ENCODE measurements at places on chromosomes 16 and 17.

DNA sequence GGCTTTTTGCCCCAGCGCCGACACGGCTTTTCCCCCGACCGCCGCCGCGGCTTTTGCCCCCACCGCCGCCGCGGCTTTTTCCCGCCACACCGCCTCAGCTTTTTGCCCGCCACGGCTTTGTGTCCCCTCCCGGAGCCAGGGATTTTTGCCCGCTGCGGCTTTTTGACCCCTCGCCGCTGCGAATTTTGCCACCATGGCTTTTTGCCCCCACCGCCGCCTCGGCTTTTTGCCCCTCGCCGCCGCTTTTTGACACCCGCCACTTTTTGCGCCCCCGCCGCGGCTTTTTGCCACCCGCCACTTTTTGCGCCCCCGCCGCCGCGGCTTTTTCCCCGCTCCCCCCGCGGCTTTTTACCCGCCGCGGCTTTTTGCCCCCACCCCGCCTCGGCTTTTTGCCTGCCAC is 1342.5 kb downstream of the TP53TG3F start:
- DNase-seq = no peak

- no peak for DNase-seq
Measured at GRCh38 chr17:78408476-78409050, 30.1 kb downstream of the PGS1 start.

DNA sequence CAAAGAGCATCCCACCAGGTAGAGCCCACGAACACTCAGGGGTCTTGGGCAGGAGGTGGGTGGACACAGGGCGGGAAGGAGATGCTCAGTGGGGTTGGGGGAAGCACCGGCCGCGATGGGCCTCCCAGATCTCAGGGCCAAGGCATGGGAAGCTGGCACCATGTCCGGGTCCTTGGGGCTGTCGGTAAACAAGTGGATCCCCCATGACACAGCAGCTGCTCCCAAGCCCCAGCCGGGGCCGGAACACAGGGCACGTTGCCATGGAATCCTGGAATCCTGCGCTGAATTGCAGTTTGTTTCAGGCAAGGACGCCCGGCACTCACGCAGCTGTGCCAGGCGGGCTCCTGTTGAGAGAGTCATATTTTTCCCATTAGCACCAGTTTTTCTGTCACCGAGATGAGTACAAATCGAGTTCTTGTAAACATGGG is 23.0 kb upstream of the CHMP6 start:
- peak; percentile 73 for DNase-seq

- DNase-seq = no peak
Measured at GRCh38 chr16:30407804-30408534, 563 bp downstream of the ZNF771 start.

DNA sequence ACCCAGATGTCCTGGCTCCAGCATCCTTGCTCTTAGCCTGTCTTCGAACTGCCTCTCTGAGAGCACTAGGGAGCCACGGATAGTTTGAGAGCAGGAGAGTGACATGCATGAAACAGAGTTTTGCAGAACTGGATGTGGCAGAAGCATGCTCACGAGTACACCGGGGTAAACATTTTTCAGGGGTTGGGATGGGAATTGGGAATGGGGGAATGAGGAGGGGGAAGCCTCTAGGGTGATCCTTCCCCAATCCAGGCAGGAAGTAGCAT is 34.2 kb upstream of the CIBAR2 start:
- DNase-seq = no peak

DNA sequence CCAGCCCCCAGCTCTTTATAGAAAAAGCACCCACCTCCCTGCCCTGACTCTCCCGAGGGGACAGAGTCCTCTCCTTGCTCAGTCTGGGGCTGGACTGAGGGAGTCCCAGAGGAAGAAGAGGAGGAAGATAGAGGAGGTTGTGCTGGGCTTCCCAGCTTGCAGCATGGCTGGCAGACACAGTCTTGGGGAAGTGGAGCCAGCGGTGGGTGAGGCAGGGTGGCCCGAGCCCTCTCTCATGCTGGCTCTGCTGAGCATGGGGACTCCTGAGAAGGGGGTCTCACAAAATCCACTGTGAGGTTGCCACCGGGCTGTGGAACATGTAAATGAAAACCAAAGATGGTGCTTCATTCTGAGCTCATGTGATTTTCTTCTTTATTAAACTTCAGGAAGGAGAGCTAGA is 398.5 kb downstream of the SLC39A11 start:
- no peak for DNase-seq

GRCh38 chr17:62765351-62765750 is 42.8 kb downstream of the MARCHF10 start:
- no peak for DNase-seq

DNA sequence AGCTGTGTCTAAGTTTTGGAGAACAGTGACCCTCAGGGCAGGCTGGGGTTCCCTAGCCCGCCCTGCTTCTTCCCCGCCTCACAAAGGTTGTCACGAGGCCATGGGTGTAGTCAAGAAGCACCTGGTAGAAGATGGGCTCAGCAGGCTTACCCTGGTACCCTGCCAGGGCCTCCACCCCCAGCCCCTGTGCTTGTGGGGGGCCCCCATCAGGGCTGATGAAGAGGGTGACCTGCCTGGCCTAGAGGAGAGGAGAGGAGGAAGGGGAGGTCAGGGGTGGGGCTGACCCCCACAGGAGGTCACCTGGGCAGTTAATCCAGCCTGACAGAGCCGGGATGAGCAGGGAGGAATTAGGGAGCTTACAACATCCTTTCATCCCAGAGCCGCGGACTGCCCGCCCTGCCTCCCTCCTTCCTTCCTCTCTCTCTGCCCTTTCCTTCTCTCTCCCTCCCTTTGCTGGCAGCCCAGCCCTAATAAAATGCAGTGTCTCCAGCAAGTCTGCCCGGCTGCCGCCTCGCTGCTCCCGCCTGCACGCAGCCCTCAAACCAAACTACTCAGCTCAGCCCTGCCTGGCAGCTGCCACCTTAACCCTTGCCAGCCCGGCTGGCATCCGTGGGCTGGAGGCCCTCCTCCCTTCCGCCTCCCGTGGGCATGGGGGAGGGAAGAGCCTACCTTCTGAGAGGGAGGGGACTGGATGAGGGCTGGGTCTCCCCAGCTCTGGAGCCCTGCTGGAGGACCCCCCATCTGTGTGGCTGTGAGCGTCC is 7.2 kb downstream of the DLX3 start:
- no peak for DNase-seq

DNA sequence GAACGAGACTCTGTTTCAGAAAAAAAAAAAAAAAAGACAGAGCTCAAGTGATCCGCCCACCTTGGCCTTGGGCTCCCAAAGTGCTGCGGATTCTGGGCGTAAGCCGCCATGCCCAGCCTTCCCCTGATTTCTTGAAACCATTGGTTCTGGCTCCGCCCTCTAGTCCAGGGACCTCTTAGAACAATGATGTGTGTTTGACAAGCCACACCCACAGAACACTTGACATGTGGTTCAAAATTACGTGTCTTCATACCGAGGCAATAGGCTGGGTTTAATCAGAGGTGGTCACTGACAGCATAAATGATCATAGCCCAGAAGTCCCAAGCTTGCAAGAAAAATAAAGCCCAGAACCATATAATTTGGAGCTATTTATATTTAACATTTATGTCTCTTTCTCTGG is 23.0 kb downstream of the KNOP1 start:
- no peak for DNase-seq

DNA sequence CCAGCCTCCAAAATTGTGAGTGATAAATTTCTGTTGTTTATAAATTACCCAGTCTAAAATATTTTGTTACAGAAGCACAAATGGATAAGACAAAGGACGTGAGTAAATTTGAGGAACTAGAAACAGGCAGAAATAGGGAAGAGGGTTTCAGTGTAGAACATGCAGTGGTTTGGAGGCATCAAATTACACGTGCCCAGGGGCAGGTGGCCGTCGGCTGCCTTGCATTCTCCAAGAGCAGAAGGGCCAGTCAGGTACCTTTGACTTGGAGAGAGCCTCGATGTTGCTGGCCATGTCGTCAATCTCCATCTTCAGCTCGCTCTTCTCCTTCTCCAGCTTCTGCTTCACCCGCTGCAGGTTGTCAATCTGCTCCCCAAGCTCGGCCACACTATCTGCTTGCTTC is 54.3 kb downstream of the MYH13 start:
- no peak for DNase-seq

- DNase-seq = no peak
Measured at GRCh38 chr17:37518826-37519225, 29.1 kb downstream of the DUSP14 start.

GRCh38 chr16:21235199-21235585 is 1.7 kb downstream of the ANKS4B start:
- no peak for DNase-seq

DNA sequence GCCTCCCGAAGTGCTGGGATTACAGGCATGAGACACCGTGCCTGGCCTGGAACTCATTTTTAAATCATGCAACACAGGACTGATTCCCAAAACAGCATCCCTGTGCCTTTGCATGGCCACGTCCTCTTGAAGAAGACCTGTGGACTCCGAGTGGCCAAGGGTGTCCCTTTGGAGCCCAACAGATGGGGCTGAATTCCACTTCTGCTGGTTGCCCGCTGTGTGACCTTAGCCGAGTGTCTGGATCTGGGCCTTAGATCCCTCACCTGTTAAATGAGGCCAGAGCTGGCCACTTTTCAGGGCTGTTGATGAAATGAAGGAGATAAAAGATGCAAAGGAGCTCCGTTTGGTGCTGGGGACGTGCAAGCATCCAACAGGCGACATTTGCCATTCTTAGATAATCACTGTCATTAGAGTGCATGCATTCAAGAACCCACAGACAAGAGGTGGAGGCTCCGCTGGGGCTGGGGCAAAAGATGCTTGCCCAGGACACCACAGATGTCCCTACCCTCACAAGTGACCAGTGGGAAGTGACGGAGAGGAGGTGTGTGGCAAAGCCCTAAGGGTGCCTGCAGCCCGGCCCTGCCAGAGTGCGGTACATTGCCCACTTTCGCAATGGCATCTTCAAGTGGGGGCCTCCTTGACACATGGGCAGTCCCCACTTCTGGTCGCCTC is 354.1 kb upstream of the TNRC6C start:
- DNase-seq = peak; percentile 20

GRCh38 chr17:19752216-19753050 is 4.3 kb upstream of the ALDH3A1 start:
- no peak for DNase-seq

All from dorsolateral prefrontal cortex (tissue), 122 donors.